ENCODE measurements at places on chromosomes 2 and 18.

GRCh38 chr18:25544546-25545287, 192.8 kb upstream of the ZNF521 start:
- DNase-seq, result no peak

GRCh38 chr2:85990084-85990483, 101.3 kb upstream of the ST3GAL5 start:
- DNase-seq, result no peak

GRCh38 chr2:33314541-33314940, 161.9 kb upstream of the RASGRP3 start:
- no peak for DNase-seq

DNA sequence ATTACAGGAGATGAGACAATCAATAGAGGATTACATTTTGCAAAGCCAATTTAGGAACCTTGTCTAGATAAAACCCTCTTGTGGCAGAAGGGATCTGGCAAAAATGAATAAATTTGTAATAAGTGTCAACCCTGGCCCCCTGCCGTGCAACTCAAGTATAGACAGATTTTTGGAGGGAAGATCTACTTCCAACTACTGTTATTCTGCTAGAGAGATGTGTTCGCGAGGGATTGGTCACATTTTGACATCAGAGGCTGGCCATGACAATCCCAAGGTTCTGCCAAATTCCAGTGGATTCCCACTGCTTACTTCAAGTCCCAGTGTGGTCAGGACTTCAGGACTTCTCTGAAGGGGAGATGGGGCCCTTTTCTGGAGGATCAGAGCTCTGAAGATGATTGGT, 192.6 kb downstream of the SH3RF3 start:
- DNase-seq, result peak; percentile 13

- DNase-seq, result no peak
Measured at GRCh38 chr2:223005496-223005895, 46.5 kb upstream of the KCNE4 start.

DNA sequence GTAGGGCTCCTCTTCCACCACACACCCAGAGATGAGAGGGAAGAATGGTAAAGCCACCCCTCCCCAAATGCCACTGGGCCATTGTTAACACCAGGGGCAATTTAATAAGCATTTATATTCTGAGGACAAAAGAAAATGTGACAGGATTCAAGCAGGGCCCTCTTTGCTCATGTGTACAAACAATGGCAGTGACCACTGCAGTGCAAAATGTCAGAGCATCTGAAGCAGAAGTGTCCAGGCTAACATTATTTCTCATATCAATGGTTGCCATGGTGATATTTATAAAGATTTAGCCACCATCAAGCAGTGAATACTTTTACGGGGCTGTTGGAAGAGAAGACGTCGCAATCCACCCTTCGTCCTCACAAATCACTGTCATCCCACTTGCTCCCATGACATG, 10.8 kb upstream of the EPB41L3 start:
- no peak for DNase-seq

DNA sequence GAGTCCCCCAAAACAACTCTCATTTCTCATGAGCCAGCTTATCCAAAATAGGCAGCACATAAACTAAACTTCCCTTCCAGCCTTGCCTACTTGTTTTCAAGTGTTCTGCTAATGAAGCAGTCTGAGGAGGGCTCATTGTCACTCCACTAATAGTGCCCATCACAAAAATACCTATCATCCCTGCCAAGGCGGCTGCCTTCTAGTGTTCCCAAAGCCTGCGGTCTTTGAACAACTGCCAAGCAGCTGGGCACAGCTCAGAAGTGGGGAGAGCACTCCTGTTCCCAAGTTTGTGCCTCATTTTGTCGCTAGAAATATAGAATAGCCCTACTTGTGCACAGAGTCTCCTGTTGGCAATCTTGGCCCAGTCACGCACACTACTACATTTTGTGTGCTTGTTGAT, 50.3 kb downstream of the DTNA start:
- DNase-seq, result no peak

DNA sequence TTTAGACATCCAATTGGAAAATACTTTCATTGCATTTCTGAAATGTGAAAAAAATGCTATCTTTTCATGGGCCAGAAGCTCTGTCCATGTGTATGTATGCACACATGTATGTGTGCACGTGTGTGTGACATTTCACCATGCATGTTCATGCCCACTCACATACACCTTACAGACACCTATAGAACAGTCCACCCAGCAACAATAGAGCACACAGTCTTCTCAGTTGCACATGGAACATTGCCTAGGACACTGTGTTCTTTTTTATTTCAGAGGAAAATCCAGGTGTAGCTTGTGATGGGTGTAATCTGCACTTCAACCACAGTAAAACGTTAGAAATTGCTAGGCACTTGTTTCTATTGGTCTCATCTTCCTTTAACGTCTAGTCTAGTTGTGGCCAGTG, 114.8 kb upstream of the RGPD4 start:
- no peak for DNase-seq

DNA sequence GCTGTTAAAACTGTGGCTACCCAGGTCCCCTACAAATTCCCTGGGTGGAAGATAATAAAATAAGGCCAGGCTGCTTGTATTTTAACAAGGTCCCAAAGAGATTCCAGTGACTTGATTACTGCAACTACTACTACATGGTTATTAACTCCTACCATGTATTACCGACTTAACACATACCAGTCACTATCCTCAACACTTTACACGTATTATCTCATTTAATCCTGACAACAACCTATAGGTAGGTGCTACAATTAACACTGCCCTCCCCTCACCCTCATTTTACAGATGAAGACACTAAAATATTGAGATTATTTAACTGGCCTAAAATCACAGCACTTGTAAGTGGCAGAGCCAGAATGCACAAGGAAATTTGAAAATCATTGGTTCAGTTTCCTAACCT, 5.4 kb downstream of the CLASP1 start:
- no peak for DNase-seq

GRCh38 chr2:56118474-56118873, 65.3 kb upstream of the CCDC85A start:
- DNase-seq, result no peak

GRCh38 chr2:153601812-153602211, 123.2 kb upstream of the RPRM start:
- DNase-seq, result no peak

DNA sequence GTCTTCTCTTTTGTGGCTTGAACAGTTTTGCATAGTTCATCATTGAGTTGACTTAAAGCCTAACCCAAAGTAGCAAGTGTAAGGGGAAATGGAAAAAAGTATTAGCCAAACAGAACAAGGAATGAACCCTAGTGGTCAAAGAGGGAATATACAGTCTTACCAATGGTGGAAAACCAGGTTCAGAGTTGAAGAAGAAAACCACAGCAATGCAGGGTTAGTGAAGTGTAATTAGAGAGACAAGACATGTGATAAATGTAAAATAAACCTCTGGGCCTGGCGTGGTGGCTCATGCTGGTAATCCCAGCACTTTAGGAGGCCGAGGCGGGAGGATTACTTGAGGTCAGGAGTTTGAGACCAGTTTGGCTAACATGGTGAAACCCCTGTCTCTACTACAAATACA, 2.4 kb downstream of the TTN start:
- DNase-seq, result peak; percentile 14

GRCh38 chr2:189465076-189465475, 23.8 kb downstream of the WDR75 start:
- no peak for DNase-seq

DNA sequence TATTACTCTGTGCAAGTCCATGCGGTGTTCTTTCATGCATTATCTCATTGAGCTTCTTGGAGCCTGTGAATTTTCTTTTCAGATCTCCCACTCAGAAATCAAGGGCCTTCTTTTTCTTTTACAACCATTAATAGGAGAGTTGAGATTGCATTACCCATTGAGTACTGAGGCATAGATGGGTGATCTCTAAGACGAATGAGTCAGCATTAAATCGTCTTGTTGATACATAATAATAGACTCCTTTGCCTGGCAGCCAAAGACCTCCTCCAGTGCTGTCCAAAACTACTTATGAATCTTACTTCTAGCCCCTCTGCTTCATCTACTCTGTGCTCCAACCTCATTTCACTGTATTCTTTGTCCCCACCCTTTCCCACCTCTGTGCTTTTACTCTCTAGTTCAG, 180.5 kb downstream of the AGPS start:
- DNase-seq, result no peak

GRCh38 chr2:226873051-226873620, 37.3 kb downstream of the RHBDD1 start:
- no peak for DNase-seq

GRCh38 chr2:63817382-63817781, 24.3 kb upstream of the UGP2 start:
- DNase-seq, result no peak

DNA sequence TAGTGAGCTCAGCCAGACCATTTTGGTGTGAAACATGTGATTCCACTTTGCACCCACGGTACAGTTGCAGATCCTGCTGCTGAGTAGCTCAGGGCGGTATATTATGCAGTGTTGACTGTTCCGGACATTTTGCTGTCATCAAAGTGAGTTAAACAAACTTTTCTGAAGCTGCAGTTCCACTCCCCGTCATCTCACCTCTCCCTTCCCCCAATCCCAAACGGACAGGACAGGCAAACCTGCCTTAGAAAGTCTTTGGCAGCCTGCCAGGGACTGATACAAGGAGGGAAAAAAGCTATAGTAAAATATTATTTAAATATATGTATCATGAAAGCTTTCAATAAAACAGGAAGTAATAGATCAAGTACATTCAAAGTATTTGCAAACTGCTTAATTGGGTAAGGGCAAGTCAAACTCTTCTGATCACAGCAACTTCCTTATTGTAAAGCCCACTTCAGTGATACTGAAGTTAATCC, 35.5 kb upstream of the SP5 start:
- no peak for DNase-seq

DNA sequence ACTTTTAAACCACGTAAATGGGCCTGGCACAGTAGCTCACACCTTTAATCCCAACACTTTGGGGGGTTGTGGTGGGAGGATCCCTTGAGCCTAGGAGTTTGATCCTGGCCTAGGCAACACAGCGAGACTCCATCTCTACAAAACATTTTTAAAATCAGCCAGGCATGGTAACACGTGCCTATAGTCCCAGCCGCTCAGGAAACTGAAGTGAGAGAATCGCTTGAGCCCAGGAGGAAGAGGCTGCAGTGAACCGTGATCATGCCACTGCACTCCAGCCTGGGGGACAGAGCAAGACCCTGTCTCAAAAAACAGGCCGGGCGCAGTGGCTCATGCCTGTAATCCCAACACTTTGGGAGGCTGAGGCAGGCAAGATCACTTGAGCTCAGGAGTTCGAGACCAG, 12.2 kb downstream of the ROCK1 start:
- no peak for DNase-seq

DNA sequence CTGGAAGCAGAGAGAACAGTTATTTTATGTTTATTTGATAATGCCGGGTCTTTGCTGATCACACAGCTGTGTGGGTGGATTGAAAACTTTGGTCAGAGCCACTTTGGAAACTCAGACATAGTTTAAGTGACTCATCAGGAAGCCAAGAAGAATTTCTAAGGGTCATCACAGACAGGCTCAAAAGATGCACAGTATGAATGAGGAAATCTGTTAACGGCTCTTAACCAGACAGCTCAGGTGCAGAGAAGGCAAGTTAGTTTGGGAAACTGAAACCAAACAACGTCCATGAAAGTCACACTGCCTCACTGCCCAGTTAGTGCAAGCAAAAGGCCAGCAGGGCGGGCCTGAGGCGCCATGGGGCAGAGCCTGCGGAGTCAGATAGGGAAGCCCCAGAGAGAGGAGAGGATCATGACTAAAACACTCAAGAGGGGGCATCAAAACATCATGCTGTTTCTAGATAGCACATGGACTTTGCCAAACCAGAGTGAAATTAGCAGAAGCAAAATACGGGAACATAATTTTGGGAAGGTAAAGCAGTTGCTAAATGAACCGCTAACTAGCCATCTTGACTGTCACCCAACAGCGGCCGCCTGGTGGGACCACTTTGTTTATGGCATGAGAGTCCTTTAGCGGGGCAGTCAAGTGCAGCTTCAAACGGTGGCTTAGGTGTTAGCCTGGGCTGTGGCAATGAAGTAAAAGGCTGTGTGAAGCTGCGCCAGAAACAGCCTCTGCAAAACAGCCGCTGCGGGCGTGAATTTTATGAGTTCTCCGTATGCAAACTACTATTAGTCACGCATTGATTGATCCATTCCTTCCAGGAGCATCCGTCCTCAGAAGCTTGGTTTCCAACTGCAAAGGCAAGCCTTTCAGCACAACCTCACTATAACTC, 101.2 kb downstream of the KCTD18 start:
- DNase-seq, result no peak

Measured in NCI-H524 (cell line).